ENCODE measurements at places on chromosomes 7 and 10.

GRCh38 chr7:40843338-40843985, 708.7 kb downstream of the SUGCT start:
- DNase-seq: no peak

GRCh38 chr10:124913167-124913566, 28.8 kb upstream of the ZRANB1 start:
- DNase-seq: no peak

DNA sequence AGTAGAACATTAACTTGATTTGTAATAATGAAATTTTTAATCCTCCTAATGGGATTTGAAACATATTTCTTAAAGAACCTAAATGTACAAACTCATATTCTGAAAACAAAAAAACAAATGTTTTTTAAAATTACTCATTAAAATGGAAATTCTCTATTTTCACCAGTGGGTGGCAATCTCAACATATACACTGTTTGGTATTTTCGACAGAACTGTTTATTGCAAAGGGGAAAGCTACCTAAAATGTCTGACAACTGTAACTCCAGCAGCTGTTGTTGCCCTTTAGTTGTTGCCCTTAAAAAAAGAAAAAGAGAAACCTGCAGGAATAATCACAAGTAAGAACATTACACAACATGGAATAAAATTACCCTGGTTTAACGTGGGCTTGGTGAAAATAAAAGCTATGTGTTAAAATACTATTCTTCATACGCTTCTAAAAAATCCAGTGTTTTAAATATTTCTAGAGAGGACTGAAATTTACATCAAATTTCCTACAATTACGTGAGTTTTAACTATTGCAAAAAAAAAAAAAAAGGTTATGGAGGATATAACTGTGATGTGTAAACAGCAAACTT, 54.5 kb downstream of the COL1A2 start:
- DNase-seq: peak; percentile 70

DNA sequence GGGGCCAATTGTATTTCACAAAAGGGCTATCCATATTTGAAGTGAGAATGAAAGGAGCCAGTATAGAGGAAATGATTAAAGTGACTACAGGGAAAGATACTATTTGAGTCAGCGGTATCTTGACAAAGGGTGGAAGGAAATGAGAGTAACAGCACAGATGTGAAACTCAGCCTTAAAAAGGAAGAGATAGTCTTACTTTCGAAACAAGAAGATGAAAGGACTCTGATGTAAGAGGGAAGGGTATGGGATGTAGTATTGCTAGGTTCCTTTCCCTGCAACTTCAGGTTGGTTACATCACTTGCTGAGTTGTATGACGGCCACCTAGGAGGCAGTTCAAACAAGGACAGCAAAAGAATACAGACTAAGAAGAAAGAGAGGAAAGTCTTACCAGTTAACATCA, 13.7 kb downstream of the CISD1 start:
- DNase-seq: no peak

Measured in COR-L47 (cell line).